ENCODE measurements at places on chromosomes 5 and 9. TPM values are rescaled to one million over a fixed set of nuclear protein-coding genes. Genes with fewer than 3 reads are reported as not detected.

DNA sequence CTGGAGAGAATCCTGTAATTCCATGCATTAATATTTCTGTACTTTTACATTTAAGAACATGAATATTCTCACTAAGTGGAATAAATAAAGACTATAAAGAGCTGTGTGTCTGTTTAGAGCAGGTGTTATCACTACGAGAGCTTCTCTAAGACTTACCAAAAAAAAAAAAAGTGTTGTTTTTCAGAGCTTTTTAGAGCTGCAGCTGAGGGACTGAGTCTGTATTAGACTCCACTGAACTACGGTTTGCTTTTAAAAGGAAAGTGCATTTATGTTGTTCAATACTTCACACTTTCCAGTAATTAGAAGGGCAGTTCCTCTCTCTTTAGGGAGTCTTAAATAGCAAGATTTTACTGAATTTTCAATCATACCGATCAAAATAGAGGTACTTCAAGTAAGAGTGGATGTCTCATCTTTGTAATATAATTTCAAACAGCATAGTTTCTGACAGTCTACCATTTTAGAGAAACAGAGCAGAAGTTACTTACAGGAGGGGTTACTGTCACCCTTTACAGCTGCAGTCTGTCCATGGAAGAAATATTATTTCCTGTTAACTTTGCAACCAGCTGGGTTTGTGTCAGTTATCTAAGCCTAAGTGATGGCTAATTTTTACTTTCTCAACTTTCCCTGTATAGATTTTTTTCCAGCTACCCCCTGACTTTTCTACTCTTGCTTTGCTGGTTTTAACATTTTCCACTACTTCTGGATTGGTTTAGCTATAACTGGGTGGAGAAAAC, 2.4 kb downstream of the SYK start:
- no peak for DNase-seq

DNA sequence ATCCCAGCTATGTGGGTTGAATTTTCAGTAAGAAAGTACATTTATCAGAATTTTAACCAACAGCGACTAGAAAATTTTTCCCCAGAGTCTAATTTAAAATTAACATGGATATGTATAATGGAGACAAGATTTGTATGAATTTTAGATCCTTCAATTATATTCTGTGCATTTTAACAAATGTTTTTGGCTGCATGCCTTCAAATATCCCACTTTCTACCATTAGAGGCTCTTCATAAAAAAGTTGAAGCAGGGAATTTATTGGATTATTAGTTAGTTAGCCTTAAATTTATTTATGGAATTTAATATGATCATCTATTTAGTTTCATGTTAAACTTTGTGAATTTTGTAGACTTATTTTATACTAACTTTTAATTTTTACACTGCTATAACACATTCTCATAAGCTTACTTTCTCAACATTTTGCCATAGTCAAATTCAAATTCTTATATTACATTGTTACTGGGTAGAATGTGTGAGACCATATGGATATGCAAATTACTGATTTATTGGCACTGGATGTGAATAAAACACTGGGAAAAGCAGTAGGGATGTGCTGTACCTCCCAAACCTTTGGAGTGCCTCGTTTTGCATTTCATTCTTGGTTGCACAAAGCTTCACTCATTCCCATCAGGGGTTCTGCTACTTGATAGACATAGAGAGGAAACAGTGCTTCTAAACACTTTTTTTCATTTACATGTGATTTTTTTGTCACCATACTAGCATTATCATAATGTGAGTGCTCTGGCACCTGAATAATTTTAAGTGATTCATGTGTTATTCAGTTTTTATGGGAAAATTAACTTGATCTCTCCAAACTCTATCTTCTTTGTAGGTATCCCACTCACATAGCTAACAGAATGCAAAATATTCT, 491.8 kb upstream of the COX7C start:
- DNase-seq: no peak

DNA sequence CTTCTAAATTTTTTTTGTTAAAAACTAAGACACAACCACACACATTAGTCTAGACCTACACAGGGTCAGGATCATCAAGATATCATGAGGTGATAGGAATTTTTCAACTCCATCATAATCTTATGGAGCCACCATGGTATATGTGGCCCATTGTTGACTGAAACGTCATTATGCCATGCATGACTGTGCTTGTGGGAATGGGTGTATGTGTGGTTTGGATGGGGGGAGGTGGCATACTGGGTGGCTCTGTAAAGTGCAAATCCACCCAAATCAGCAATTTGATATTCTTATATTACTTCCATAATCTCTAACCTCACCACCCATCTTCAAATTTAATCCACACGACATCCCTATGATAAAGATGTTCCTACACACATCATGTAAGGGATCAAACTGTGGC, 21.0 kb downstream of the ADRB2 start:
- DNase-seq: no peak

DNA sequence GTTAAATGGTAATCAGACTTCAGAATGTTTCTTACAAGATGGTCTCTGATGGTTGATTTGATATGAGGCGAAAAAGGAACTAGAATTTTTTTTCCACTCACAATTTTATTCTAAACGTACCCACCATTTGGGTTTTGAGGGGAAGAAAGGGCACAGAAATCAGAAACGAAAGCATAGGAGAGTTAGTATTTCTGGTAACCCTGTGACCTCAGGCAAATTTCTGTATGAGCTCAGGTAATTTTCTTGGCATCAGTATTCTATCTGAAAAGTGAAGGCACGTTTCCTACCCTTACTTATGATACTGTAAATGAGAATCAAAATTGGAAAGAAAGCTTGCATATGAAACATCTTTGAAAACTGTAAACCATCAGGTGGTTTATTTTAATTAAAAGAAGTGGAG, 26.5 kb downstream of the TMEFF1 start:
- DNase-seq: no peak

The CIZ1 gene
- polyA plus RNA-seq: 115 TPM

DNA sequence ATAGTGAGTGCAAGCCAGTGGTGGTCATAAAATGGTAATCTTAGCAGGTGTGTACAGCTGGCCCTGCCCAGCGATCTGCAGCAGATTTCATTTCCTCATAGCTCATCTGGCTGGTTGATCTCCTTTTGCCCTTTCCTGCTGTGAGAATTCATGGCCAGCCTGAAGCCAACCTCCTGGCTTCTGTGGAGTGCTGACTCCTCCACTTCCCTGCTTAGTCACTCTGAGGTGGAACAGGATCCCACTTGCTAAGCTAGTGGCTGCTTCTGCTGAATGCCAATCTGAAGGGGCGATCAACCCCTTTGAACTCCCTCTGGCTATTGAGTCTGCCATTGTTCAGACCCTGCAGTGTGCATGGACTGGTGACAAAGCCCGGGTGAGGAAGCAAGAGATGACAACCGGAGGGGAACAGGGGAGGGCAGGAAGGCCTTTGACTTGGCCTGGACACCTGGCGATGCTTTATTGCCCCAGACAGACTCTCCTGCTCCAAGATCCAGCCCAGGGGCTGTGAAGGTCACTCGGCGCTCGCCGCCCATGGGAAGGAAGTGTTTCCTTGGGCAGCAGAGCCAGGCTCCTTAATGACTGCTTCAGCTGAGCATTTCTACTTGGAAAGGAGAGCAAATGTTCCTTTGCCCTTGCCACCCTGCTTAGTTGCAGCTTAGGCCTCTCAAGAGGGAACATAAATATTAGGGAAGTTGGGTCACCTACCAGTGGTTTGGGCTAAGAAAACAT, 341.1 kb downstream of the ZSWIM6 start:
- no peak for DNase-seq

DNA sequence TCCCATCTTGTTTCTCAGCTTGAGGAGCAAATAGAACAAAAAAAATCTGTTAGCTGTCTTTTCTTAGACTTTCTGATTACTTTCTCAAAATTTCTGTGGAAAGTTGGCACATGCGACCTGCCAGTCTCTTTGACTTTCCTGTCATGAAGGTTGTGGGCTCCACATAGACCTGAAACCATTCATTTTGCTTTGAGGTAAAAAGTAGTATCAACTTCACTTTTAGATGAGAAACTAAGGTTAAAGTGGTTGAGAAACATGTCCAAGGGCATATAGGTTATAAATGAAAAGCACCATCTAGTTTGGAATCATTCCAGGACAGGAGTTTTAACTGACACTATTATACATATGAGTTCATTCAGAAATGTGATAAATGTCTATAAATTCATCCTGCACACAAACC, 42.7 kb downstream of the ST8SIA4 start:
- no peak for DNase-seq

DNA sequence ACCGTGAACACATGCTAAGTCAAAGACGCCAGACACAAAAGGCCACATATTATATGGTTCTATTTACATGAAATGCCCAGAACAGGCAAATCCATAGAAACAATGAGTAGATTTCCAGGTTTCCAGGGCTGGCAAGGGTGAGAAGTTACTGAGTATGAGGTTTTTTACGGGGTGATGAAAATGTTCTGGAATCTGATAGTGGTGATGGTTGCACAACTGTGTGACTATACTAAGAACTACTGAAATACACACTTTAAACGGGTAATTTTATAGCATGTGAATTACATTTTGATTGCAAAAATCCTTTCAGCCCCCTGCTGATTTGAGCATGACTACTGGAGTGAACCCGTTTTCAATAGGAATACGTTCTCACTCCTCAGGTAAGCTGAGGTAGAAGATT, 46.7 kb upstream of the TBC1D9B start:
- no peak for DNase-seq

GRCh38 chr9:120932086-120932823, 5.7 kb upstream of the TRAF1 start:
- no peak for DNase-seq

DNA sequence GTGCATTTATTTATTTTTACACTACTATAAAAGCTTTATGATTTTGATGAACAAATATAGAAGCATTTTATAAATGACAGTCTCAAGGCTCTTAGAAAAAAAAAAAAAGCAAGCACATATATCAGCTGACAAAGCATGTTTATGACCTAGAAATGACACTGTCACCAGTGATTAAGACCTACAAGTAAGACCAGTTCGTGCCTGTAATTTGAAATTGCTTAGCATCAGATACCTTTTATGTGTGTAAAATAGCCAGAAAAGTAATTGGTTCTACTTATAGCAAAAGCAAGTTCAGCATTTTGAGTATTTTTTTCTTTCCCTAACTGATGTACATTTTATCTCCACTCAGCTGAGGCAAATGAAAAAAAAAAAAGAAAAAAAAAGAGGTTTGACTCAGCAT, 808.4 kb downstream of the CDH18 start:
- no peak for DNase-seq

- no peak for DNase-seq
These were observed 31.2 kb downstream of the CEP72 start for GRCh38 chr5:643351-643801.

GRCh38 chr5:141848744-141849414, 29.3 kb downstream of the PCDH1 start:
- no peak for DNase-seq

- no peak for DNase-seq
These were observed 110.5 kb downstream of the JMY start for GRCh38 chr5:79346420-79346824.

The NDUFA8 gene
- polyA plus RNA-seq: 74.3 TPM

The CD274 gene
- polyA plus RNA-seq: 0.76 TPM

DNA sequence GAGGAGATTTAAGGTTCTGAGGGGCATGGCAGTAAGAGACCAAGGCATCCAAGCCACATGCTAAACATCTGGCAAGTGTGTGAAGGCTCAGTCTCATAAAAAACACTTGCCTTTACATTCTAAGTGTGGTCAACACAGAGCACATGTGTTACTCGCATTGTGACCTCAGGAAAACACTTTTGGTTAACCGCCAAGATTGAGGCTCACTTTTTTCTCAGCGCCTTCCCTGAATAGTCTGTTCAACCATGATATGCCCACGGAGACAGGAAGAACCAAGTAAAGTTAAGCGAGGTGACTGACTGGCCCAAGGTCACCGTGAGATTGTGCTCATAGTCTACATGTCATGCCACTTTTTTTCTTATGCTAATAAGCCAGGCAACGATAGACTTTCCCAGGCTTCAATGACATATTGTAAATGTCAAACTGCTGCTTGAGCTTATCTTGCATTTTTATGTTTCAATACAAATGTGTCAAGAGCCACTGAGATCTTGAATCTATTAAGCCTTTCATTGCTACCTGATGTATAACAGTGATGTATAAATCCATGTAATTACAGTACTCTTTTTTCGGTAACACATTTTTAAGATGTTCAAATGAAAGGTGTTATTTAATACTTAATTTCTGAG, 21.1 kb upstream of the IL9 start:
- DNase-seq: no peak

DNA sequence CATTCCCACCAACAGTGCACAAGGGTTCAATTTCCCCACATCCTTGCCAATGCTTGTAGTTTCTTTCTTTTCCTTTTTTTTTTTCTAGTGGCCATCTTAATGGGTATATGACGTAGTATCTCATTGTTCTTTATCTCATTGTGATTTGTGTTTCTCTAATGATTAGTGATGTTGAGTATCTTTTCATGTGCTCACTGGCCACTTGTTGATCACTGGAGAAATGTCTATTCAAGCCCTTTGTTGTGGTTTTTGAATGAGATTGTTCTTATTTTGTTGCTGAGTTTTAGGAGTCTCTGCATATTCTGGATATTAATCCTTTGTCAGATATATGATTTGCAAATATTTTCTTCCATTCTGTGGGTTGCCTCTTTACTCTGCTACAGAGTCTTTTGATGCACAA, 1.6 kb upstream of the TMED9 start:
- no peak for DNase-seq

DNA sequence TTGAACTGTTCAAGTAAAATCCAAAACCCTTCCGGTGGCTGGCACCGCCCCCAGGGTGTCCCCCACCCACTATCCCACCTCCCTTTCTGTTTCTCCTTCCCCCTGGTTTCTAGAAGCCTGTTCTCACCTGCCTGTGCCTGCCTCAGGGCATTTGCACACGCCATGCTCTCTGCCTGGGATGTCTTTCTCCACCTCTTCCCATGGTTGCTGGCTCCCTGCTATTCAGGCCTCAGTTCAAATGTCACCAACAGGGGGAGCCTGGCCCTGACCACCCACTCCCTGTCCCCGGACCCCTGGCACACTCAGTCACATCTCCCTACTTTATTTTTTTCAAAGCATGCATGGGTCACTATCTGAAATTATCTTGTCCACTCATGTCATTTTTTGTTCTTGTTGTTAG, 39.9 kb upstream of the EEIG1 start:
- no peak for DNase-seq

GRCh38 chr9:109447329-109448076, 50.6 kb downstream of the PTPN3 start:
- DNase-seq: no peak

GRCh38 chr5:129664336-129664937, 83.5 kb upstream of the MINAR2 start:
- no peak for DNase-seq

DNA sequence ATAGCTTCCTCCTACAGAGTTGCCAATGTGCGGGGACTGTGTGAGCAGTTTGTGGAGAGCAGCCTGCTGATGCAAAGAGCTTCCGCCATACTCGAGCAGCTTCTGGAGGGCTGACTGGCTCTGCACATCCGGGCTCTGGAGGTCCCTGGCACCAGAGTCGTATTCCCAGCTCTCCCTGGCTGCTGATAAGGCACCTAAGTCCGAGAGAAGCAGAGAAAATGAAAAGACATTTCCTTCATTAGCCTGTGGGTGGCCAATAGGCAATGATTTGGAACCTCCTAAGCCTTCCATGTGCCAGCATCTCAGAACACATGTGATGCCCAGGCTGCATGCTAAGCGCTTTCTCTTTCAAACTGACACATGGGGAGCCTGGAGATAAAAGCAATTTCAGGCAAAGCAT, 94.3 kb downstream of the TSSK1B start:
- DNase-seq: no peak

GRCh38 chr9:126454795-126455194, 128.2 kb downstream of the MVB12B start:
- DNase-seq: no peak

The FBP1 gene
- polyA plus RNA-seq: 66.0 TPM
